ENCODE measurements at places on chromosomes 5 and 9.

- no peak for DNase-seq
Measured at GRCh38 chr5:39947657-39948056, 522.9 kb upstream of the DAB2 start.

- no peak for DNase-seq
Measured at GRCh38 chr5:179348011-179348530, 2.8 kb upstream of the ADAMTS2 start.

GRCh38 chr9:120104771-120105170 lies 475.2 kb downstream of the CDK5RAP2 start:
- DNase-seq: no peak

DNA sequence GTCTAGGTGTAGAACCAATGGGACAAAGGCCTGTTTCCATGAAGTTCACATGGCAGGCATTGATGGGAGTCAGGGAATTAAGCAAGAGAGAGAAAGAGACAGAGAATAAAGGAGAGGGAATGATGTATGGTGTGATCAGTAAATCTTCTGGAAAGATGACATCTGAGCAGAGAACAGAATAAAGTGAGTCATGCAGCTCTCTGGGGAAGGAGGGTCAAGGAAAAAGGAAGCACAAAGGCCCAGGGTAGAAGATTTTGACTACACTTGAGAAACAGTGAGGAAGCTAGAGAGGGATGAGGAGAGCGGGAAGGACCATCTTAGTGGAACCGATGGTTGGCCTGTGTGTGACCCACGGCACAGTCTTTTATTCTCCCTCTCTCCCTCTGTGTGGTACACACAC lies 425.9 kb downstream of the SPOCK1 start:
- DNase-seq: no peak

DNA sequence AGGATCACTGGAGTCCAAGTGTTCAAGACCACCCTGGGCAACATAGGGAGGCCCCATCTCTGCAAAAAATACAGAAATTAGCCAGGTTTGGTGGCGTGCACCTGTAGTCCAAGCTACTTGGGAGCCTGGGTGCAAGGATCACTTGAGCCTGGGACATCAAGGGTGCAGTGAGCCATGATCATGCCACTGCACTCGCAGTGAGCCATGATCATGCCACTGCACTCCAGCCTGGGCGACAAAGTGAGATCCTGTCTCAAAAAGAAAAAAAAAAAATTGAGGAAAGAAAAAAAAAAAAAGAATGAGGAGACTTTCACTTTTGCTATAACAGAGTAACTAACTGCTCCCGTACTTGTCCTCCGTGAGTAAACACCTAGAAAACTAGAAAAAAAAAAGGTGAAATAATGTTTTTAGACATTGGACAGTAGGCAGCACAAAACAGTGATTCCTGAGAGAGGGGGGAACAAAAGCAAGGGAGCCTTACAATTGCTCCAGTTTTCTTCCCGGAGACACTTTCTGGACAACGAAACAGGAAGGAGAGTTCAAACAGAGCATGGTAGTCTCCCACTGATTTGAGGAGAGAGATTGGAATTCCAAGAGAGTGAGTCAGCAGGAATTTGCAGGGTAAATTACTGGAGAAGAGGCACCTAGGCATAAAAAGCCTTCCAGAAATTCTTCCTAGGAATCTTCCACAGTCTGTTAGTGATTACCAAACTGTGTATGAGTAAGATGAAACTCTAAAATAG lies 6.9 kb upstream of the ZBTB5 start:
- DNase-seq: peak; percentile 97

- no peak for DNase-seq
Measured at GRCh38 chr5:172534229-172535107, 80.1 kb upstream of the SH3PXD2B start.

GRCh38 chr9:127344368-127345000 lies 52.5 kb upstream of the SLC2A8 start:
- peak; percentile 5 for DNase-seq

GRCh38 chr5:32504329-32504988 lies 59.9 kb upstream of the ZFR start:
- DNase-seq: no peak

DNA sequence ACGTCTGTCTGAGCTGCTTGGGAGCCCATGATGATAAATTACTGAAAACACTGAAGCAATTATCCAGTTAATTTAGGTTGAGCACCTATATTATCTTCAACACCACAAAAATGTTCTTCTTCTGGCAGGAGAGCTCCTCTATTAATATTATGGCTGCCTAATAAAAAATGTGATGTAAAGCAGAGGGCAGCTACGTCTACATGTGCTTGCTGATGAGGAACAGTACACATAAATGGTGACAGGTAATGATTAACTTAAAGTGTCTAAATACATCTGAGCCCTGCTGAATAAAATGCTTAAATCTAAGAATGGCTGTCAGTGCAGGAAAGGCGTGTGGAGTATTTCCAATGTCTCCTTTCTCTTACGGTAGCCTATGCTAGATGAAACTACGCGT lies 131.3 kb upstream of the NR3C1 start:
- DNase-seq: no peak

- no peak for DNase-seq
Measured at GRCh38 chr5:128528637-128529255, 9.3 kb downstream of the FBN2 start.

DNA sequence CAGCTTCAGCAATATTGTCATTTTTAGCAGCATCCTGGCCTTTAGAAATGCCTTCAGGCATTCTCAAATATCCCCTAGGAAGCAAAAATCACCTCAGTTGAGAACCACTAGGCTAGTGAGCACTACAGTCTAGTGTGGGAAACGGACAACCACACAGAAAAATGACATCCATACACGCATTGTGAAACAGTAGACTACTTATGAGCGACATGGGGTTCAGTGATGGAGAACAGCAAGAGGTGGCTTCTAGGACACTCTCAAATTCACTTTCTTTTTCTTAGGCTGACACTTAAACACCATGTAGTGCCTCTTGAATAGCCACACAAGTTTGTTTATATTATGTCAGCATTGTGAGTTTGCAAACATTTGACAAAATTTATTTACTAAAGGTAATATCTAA lies 203.0 kb downstream of the KDM4C start:
- no peak for DNase-seq

- no peak for DNase-seq
Measured at GRCh38 chr9:90909225-90909624, 107.6 kb downstream of the SYK start.

DNA sequence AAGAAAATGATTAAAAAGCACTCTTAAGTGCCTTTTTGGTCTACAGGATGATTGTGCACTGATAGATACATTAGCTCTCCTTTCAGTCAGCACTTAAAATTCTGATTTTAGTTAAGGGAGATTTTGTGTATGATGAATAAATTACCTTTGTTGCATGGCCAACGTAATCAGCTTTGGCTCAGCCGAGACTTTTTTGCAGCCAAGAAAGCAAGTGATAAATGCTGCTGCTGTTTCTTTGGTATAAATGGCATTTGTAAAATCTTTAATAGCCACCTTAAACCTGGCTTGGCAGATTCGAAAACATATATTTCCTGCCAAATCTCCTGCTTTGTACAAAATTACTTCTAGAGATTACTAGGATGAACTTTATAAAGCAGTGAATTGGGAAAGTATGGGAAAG lies 147.7 kb downstream of the DCP2 start:
- no peak for DNase-seq

- no peak for DNase-seq
Measured at GRCh38 chr9:28293369-28294090, 720.2 kb upstream of the C9orf72 start.

DNA sequence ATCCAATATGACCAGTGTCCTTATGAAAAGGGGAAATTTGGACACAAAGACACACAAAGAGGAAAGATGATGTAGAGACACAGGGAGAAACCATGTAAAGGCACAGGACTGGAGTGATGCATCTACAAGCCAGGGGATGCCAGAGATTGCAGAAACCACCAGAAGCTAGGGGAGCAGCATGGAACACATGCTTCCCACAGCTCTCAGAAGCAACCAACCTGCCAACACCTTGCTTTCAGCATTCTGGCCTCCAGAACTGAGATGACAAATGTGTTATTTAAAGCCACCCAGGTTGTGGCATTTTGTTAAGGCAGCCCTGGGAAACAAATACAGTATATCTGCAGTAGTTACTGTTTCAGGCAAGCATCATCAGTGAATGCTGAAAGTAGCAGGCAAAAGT lies 23.2 kb downstream of the DAP start:
- no peak for DNase-seq

DNA sequence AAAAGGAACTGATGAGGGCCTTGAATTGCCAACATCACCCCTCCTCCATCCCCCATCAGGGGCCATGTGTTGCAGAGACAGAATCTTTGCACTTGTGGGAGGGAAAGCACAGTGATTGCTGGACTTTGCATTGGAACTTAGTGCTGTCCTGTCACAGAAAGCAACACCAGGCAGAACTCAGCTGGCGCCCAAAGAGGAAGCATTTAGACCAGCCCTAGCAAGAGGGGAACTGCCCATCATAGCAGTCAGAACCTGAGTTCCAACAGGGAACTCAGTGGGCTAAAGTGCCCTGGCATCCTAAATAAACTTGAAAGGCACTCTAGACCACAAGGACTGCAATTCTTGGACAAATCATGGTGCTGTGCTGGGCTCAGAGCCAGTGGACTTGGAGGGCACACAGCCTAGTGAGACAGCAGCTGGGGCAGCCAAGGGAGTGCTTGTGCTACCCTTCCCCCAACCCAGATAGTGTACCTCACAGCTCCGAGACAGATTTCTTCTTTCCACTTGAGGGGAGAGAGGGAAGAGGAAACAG lies 128.1 kb downstream of the ACTL7B start:
- no peak for DNase-seq

- DNase-seq: no peak
Measured at GRCh38 chr5:142748568-142749249, 21.5 kb upstream of the ARHGAP26 start.

DNA sequence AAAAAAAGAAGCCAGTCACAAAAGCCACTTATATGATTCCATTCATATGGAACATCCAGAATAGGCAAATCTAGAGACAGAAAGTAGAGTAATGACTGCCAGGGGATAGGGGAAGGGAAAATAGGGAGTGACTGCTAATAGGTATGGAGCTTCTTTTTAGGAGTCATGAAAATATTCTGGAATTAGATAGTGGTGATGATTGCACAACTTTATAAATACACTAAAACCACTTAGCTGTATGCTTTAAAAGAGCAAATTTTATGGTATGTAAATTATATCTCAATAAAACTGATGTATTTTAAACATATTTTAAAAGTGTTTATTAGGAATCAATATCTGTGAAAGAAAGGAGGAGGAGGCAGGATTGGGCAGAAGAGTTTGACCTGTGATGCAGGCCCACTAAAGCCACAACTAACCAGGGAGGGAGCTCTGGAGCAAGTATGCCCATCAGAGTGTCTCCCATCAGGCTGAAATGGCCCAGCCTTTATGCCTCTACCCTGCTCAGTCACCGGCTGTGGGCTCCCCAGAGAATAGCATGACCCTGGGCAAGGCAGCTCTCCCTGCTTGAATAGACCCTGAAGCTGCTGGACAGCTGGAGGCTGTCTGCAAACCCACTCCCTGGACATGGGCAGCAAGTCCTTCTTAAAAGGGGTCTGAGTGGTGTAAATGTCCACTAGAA lies 96.0 kb upstream of the SLC44A1 start:
- no peak for DNase-seq

GRCh38 chr5:85132269-85132668 lies 747.6 kb upstream of the EDIL3 start:
- DNase-seq: peak; percentile 41

DNA sequence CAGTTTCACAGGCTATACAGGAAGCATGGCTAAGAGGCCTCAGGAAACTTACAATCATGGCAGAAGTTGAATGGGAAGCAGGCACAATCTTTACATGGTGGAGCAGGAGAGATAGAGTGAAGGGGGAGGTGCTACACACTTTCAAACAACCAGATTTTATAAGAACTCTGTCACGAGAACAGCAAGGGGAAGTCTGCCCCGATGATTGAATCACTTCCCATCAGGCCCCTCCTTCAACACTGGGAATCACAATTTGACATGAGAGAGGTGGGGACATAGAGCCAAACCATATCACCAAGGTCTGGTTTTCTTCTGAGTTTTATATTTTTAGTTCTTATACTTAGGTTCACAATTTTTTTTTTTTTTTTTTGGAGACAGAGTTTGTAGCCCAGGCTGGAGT lies 16.1 kb downstream of the ZCCHC9 start:
- DNase-seq: no peak

GRCh38 chr5:132963171-132964104 lies at the start of gene AFF4:
AFF4 (minus strand) TSS chr5:132963634; CDS start chr5:132937189, 26,445 bp downstream.
- peak; percentile 73 for DNase-seq

DNA sequence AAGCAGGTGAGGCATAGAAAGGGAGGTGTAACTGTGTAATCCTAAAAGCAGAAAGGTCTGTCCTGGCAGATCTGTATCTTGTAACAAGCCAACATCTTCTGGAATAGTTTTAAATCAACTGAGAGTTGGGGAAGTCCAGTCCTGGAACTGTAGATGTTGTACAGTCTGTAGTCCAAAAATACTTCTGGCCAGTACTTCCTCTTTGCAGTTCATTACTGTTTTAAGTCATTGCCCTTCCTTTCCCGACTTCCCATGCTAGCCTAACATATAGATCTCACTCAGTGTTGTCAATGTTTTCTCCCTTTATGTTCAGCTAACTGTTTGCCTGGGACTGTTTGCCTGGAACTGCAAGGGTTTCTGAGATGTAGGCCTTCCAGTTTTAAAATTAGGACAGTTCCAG lies 168.5 kb upstream of the ISL1 start:
- DNase-seq: no peak

GRCh38 chr9:88998911-88999310 lies 7.6 kb downstream of the S1PR3 start:
- DNase-seq: no peak

DNA sequence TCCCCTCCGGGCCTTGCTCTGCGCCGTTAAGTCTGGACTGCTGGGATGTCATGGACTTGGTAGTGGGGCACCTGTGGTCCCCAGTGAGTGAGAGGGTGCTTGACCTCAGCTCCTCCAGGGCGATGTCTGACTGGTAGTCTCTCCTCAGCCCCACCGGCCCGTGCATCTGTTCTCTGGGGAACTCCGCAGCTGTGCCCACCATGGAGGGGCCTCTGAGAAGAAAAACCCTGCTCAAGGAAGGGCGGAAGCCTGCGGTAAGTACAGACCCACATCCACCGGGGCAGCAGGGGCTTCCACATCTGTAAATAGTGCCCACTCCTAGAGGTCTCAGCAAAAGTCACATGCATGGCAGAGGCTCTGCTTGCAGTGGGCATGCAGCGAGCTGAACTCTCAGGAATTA lies 52.6 kb upstream of the GARNL3 start:
- no peak for DNase-seq

DNA sequence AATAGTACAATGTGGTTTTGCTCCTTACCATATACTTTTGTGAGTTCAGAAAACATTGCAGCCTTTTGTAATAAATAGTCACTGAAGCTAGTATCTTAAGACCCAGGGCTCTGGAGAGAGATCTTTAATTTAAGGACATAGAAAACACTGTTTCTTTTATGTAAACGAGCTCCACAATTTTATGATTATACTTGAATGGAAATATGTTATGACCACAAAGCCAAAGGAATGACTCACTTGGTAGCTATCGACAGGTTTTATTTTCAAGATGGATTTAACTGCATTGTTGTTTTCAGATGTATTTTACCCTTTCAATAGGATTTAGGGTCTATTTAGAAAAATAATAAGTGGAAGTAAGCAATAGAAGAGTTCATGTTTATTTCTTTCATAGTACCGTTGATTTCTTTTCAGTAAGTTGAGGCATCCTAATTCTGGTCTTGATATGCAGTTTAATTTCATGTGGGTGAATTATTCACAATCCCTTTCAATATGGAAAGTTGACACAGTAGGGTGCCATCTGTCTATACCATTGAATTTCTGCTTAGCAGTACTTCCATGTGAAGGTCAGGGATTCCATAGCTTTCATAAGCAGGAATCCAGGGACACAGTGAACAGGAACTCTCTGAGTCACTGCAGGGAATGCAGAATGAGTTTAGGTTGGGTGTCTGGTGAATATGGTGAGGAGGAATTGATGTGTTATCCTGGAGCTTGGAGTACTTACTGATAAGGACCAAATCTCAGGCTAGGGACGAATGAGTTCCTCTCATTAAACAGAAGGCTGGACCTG lies 157.6 kb downstream of the CD180 start:
- DNase-seq: peak; percentile 50
